ENCODE measurements at places on chromosomes 1 and 21.

DNA sequence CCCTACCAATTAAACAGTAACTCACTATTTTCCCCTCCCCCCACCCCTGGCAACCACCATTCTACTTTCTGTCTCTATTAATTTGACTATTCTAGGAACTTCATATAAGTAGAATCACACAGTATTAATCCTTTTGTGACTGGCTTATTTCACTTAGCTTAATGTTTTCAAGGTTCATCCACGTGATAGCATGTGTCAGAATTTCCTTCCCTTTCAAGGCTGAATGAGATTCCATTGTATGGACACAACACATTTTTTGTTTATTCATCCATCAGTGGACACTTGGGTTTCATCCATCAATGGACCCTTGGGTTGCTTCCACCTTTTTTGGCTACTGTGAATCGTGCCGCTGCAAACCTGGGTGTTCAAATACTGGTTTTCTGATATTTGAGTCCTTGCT, 41.7 kb downstream of the EIF2D start:
- DNase-seq: no peak

DNA sequence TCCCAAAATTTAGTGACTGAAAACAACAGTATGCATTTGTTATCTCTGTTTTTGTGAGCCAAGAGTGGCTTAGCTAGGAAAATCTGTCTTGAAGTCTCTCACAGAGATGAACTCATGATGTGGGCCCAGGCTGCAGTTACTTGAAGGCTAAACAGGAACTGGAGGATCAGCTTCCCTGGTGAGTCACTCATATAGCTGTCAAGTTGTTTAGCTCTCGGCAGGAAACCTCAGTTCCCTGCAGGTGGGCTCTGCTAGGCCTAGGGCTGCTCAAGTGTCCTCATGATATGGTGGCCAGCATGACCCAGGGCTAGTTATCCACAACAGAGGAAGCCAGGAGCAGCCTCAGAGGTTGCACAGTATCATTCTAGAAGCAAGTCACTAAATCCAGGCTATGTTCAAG, 30.2 kb upstream of the DDX59 start:
- DNase-seq: no peak

- DNase-seq: no peak
Measured at GRCh38 chr1:197178998-197179397, 32.5 kb upstream of the ASPM start.

- DNase-seq: no peak
Measured at GRCh38 chr21:39152271-39152670, 31.0 kb downstream of the PSMG1 start.

DNA sequence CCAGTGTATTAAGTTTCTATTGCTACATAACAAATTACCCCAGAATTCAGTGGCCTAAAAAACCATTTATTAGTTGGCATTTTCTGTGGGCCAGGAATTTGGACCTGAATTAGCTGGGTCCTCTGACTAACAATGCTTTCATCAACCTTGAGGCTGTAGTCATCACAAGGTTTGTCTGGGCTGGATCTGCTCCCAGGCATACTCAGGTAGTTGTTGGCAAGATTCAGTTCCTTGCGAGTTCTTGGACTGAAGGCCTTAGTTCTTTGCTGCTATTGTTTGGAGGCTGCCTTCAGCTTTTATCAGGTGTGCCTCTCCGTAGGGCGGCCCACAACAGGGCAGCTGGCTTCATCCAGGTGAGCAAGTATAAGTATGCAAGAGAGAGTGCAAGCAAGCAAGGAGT, 31.4 kb upstream of the DEPDC1 start:
- no peak for DNase-seq

DNA sequence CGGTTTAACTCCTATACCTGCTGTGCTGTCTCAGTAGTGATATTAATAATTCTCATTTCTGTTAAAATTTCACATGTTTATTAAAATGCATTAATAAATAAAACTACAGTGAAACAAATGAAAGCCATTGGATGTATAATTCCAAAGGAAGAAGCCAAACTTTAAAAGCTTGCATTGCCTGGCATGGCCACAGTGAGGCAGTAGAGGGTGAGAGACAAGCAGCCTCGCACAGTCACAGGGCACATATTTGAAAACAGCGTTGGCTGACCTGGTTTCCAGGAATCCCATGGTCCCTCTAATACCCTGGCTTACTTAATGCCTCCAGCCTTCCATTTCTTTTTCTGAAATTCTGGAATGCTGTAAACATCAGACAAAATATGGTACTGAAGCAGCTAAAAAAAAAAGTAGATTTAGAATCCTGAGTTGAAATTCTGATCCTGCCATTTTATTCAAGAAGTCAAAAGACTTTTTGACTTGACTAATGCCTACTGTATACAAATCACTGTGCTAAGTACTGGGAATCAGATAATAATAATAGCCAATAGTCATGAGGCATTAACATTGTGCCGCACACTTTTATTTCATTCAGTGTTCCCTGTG, 6.7 kb upstream of the RNASEL start:
- peak; percentile 40 for DNase-seq

- DNase-seq: no peak
Measured at GRCh38 chr1:232597721-232598120, 32.2 kb downstream of the SIPA1L2 start.

GRCh38 chr1:9615316-9616063, 26.8 kb downstream of the TMEM201 start:
- DNase-seq: no peak

- no peak for DNase-seq
Measured at GRCh38 chr1:41135196-41135947, 106.7 kb downstream of the SCMH1 start.

DNA sequence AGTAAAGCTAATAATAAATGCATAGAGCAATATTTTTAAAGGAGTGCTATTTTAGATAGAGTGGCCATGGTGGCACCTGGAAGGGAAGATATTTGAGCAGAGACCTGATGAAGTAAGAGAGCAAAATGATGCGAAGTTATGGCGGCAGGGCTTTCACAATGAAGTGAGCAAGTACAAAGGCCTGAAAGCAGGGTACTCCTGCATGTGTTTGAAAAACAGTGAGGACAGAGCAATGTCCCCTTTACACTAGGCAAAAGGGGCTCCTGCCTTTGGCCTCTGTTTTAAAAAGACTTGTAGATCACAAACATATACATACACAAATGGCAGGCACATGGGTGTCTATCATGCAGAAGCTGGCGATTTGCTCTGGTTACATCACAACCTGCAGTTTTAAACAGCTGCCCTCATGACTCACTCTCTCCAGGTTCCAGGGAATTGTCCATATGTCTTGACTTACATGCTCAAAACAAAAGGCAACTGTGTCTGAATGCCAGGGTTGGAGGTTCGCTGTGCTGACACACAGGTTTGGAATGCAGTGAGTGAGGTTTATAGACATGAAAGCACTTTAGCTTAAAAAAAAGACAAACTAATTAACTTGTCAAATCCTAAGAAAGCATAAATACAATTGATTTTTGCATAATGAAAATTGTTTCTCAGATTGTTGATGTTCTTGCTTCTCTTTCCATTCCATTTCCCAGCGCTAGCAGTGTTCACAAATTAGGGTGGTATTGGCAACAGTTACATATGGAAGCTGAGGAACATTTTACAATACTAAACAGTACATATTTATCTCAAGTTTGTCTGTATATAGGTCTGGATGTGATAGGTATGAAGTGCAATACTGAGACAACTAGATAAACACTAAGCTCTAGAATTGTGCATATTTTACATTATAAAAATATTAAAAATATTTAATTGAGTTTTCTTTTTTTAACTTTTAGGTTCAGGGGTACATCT, 313.9 kb downstream of the BARHL2 start:
- DNase-seq: peak; percentile 25

DNA sequence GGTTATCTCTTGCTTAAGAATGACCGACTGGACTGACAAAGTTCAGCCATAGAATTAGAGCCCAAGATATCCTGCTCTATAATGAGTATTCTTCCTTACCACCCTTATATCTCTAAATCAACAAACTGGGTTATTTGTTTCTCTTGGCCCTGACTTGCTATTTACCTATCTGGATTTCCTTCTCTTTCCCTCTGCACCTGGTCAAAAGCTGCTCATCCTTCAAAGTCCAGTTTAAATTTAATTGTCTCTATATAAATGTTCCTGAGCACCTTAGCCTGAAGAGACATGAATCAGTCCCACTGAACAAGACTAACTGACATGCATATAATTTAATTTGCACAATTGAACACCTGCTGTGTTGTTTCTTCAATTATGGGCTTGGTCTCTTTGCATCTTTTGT, 127.1 kb upstream of the KCNJ15 start:
- DNase-seq: peak; percentile 24

DNA sequence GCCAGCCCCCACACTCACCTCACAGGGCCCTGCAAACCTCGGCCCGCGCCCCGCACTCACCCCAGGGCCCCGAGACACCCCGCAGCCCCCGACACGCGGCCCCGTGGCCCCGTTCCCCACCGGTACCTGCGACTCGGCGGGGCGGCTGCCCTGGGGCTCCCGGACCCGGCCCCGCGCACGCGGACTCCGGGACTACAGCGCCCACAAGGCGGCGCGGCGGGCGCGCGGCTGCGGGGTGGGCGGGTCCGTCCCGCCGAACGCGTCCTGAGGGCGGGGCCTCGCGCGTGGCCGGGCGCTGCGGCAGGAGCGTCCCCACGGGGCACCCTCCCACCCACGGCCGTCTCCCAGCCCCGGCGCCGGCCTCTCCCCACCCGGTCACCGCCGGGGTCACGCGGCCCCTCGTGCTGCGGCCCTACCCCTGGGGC, at the start of gene SLC19A1:
SLC19A1 (minus strand) TSS at position 199 of the 425 bp plus-strand sequence. CDS start 4,481 bp downstream, outside the sequence.
- peak; percentile 49 for DNase-seq

DNA sequence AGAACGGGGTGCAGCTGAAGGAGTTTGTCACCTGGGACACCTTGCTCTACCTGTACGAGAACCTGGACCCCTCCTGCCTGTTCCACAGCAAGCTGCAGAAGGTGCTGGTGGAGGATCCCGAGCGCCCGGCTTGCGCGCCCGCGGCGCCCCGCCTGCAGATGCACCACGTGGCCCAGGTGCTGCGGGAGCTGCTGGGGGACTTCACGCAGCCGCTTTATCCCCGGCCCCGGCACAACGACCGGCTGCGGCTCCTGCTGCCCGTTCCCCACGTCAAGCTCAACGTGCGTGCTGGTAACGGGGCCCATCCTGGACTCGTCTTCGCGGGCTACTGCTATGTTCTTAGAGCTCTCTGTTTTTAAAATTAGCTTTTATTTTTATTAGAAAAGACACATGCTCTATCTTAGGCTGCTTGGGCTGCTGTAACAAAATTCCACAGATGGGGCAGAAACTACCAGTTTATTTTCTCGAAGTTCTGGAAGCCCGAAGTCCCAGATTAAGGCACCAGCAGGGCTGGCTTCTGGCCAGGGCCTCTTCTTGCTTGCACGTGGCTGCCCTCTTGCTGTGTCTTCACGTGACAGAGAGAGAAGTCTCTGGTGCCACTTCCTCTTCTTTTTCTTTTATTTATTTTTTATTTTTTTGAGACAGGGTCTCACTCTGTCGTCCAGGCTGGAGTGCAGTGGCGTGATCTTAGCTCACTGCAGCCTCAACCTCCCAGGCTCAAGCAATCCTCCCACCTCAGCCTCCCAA, 38.1 kb downstream of the TRPM2 start:
- no peak for DNase-seq

DNA sequence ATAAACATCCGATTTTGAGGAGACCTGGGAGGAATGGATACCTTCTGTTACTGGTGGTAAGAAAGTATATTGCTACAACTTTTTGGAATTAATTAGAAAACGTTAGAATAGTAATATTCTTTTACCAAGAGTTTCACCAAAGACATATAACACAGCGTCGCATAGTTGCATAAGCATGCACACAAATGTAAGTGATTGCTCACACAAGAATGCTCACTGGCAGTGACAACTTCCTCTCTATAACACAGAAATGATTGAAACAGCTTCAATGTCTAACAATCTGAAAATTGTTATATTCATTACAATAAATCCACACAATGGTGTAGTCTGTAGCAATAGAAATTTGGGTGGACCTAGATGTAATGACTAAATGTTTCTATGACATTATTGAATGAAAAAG, 998.6 kb downstream of the TTLL7 start:
- no peak for DNase-seq

GRCh38 chr1:230568008-230568407, 74.3 kb upstream of the COG2 start:
- DNase-seq: no peak

GRCh38 chr1:228404107-228404720, 2.4 kb downstream of the TRIM11 start:
- no peak for DNase-seq

GRCh38 chr1:109502364-109502851, 7.1 kb downstream of the AMIGO1 start:
- DNase-seq: no peak

- no peak for DNase-seq
Measured at GRCh38 chr1:208499026-208499425, 254.8 kb upstream of the PLXNA2 start.

- DNase-seq: peak; percentile 48
Measured at GRCh38 chr1:159867664-159868026, 5.2 kb upstream of the VSIG8 start.

- no peak for DNase-seq
Measured at GRCh38 chr1:153308540-153308939, 4.2 kb downstream of the PGLYRP3 start.

GRCh38 chr1:226608699-226609505, 60.3 kb downstream of the STUM start:
- peak; percentile 36 for DNase-seq

GRCh38 chr1:41610361-41610760, 125.9 kb upstream of the EDN2 start:
- DNase-seq: no peak

Measured in prostate gland (tissue), 2 donors.